Thyroid gland (tissue), 4 donors: ENCODE measurements at places on chromosomes 7 and 10.

- DNase-seq: no peak
Measured at GRCh38 chr10:9656996-9657395, 1360.7 kb upstream of the CELF2 start.

- DNase-seq: no peak
Measured at GRCh38 chr7:116980354-116980753, 27.1 kb downstream of the ST7 start.

GRCh38 chr10:14826076-14826829, 11.6 kb downstream of the CDNF start:
- DNase-seq: no peak

DNA sequence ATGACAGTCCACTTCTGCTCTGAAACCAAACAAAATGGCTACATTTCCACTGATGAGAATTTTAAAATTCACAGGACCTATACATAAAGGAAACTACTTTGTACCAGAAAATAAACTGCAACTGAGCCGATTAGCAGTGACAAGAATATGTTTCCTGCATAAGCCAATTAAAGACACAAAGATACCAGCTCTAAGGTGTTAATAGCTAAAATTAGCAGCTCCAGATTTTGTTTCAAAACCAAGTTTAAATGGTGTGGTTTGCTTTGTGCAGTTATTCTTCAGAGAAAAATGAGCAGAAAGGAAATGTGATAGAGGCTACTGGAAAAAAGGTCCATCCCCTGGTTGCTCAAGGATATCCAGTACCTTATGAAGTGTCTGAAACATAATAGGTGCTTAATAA, 123.2 kb downstream of the ANK3 start:
- no peak for DNase-seq

GRCh38 chr7:125773113-125773785, 843.6 kb upstream of the POT1 start:
- no peak for DNase-seq

DNA sequence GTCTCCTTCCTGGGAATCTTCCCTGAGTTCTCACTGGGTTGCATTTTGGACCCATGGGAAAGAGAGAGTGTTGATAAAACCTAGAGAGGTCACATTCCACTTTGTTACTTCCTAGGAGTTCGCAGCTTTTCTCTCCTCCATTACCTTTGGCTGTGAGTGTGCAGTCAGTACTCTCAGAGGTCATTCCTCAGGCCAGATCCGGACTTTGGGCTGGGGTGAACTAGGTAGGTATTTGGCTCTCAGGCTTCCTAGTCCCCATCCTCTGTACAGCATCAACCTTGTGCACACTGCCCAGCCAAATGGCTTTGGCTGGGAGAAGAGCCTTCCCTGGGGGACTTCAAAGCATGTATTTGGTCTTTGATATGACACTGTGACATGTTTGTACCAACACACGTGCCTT, 508.1 kb downstream of the LRMDA start:
- DNase-seq: no peak

DNA sequence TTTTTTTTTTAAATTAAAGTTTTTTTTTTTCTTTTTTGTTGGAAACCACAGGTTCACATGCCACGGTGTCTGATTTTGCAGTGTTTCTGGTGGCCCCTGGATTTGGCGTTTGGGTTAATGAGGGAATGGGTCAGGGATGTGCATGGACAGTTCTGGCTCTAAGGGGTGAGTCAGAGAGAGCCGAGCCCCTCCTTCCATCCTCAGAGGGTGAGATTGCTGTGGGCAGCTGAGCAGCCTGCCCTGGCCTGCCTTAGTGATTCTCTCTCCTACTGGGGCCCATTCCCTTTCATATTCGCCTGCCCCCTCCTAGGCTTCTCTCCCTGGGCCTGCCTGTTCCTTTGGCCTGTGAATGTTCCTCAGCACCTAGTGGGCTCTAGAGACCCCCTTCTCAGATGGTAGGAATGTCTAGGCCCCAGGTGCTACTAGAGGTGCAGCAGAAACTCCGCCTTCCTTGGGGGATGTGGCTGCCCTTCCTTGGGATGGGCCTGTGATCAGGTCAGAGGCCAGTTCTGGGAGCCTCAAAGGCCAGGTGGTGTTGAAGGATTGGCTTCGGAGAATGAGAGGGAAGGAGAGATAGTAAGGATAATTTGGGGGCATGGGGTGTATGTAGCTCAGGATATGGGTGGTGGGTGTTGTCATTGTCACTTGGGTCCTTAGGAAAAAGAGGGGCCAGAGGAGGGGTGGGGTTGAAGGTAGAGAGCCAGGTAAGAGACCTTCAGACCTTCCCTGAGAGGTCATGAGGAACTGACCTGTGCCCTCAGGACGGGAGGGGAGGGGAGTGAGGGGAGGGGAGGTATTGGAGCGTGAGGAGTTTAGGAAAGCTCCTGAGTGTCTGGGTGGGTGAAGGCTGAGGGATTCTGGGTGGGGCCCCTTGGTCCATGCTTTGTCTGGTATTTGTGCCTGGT, 19.8 kb downstream of the TSPAN14 start:
- DNase-seq: no peak

- no peak for DNase-seq
Measured at GRCh38 chr7:50119815-50120637, 27.0 kb upstream of the ZPBP start.

- no peak for DNase-seq
Measured at GRCh38 chr10:58780476-58780875, 267.8 kb downstream of the BICC1 start.

GRCh38 chr10:44925224-44925623, 14.1 kb downstream of the TMEM72 start:
- DNase-seq: peak; percentile 31

DNA sequence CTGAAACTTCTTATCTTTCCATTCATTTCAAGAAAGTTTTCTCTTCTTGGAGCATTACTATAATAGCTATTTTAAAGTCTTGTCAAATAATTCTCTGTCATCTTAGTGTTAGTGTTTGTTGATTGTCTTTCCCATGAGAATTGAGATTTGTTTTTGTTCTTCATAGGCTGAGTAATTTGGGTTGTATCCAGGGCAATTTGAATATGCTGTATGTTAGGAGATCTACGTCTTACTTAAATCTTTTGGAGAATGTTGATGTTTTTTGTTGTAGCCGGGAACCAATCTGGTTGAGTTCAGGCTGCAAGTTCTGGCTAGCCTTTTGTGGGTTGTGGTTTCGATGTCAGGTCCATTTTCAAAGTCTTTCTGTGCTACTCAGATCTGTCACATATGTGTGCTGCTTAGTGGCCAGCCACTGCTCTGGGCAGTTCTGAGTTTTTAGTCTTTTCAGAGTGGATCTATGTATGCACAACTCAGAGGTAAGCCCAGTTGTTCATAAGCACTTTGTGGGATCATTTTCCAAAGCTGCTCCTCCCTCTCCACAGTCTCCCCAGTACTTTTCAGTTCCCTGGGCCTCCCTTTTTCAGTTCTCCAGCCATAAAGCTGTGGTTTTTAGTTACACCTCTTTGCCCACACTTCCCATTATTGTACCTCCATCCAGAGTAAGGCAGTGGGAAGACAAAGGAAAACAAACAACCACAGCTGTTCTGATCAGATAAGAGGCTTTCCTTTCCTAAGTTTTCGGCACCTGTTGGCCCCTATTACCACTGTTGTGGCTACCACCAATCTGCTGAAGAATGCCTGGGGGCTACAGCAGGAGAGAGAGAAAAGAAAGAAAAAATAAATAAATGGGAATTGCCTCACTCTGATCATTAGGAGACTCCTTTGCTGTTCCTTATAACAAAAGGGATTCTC, 4.7 kb upstream of the CCNJ start:
- DNase-seq: no peak

GRCh38 chr7:156347132-156347531, 293.4 kb upstream of the RNF32 start:
- no peak for DNase-seq

GRCh38 chr7:43906331-43907010, at the start of gene URGCP:
URGCP (minus strand) TSS chr7:43906596; CDS start chr7:43906575, 21 bp downstream.
- DNase-seq: peak; percentile 60

DNA sequence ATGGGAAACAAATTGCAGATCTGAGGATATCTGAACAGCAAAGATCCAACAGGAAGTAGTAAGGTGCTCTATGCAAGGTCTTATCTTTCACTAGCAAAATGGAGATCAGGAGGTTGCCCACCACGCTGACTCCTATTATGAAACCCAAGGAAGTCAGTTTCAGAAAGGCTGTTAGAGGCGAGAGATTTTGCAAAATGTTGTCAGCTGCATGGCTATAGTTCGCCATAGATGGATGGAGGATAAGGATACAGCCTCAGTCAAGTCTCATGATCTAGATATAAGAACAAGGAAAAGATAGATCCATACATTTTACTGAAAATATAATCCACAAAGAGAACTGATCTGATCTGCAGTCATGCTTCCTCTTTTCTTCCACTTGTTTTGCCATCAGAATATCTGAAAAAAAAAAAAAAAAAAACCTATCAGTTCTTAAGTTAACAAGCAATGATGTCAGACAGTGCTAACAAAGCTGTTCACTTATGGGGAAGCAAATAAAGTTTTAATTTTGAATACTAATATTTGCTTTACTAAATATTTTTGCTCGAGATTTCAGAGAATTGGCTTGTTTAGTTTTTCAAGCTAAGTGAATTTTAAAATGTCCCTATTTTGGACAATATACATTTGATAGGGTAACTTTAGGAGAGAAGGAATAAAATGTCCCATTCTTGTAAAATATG, 2.0 kb downstream of the GPR85 start:
- DNase-seq: no peak

- peak; percentile 65 for DNase-seq
Measured at GRCh38 chr10:75782463-75783248, 351.2 kb downstream of the LRMDA start.

- DNase-seq: no peak
Measured at GRCh38 chr10:118007773-118008172, 39.0 kb downstream of the RAB11FIP2 start.

GRCh38 chr7:149845257-149845980, 7.2 kb downstream of the ZNF862 start:
- no peak for DNase-seq

- no peak for DNase-seq
Measured at GRCh38 chr7:158113321-158114025, 474.1 kb downstream of the PTPRN2 start.

GRCh38 chr10:132455986-132456847, 59.2 kb downstream of the PWWP2B start:
- no peak for DNase-seq

GRCh38 chr7:49403844-49404243, 369.6 kb upstream of the VWC2 start:
- no peak for DNase-seq

DNA sequence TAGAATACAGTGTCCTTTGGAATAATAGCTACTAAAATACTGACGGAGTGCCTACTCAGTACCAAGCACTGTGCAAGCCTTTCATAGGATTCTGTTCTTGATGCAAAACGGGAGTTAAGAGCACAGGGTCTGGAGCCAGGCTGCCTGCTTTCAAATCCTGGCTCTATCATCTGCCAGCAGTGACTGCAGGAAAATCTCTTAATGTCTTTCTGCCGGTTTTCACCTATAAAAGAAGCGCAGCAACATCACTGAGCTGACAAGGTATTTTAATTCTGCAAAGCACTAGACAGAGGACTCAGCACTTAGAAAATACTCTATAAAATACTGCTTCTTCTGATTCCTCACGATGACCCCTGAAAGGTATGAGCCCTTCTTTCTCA, 659 bp downstream of the FIGNL1 start:
- no peak for DNase-seq

GRCh38 chr10:78307576-78307975, 273.9 kb downstream of the RPS24 start:
- DNase-seq: no peak

DNA sequence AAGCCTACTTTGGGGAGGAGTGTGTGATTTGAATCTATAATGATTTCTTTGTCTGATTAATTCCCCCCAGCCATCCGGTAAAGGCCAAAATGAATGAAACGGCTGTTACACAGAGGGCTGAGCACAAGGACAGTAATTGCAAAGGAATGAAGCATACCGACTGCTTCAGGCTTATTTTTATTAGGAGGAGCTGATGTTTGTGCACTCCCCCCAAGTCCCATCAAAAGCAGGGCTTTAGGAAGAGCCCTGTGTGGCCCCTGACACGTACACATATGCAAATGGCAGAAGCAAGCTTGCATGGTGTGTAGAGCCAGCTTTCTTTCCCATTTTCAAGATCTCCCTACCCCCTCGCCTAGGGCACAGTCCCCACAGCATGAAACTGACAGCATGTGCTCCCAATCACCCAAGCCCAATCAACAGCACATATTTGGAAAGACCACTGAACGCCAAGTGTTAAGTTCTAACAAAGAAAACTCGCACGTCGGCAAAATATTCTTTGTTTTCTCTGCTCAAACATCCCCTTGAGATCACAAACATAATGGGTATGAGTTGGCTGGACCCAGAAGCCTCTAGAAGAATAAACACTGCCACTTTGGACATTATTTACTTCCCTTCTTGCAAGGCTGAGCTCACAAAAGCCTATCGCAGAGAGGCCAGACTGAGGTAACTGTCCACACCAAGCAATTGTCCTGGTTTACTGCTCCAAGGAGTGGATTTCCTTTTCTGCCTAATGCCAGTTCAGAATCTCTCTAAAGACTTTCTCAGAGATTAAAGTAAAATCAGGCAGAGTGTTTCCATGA, 143.0 kb downstream of the CUBN start:
- DNase-seq: peak; percentile 77

DNA sequence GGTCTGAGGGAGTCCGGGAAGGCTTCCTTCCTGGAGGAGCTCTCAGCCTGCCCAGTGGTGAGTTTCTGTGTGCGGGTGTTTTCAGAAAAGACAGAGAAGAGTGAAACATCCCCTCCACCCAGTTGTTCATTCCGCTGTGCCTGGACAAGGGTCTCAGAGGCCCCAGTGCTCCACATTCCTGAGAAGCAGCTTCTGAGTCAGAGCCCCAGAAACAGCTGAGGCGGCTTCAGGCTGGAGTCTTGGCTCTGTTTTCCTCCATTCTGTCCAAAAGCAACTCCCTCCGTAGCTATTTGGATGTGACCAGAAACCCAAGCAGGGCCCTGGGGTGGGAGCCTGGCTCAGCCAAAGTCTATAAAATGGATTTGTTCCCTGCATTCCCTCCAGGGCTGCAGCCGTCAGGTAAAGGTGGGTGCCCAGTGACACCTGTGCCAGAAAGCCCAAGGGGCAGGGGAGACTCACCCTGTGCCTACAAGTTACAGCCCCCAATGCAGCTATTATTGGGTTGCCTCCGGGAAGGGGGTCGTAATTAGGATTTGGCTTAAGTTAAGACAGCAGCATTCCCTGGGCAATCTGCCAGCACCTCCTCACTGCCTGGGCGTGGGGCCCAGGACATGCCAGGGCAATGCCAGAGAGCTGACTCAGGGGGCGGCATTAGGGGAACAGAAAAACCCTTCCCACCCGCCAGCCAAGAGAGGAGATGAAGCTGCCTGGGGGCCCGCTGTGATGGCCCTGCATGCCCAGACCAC, 13.1 kb upstream of the CAMK2G start:
- DNase-seq: peak; percentile 89

DNA sequence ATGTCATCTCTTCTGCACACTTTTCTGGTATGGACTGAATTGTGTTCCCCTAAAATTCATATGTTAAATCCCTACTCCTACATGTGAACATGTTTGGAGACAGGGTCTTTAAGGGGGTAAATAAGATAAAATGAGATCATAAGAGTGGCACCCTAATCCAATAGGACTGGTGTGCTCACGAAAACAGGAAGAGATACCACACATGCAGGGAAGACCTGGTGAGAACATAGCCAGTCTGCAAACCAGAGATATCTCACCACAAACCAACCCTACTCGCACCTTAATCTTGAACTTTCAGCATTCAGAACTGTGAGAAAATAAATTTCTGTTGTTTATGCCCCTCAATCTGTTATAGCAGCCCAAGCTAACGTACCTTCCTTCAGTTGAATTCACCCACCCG, 51.8 kb downstream of the VWDE start:
- no peak for DNase-seq

- no peak for DNase-seq
Measured at GRCh38 chr10:92697663-92698511, 8.1 kb downstream of the HHEX start.

GRCh38 chr7:148973256-148973655, 55.0 kb downstream of the PDIA4 start:
- DNase-seq: no peak

- no peak for DNase-seq
Measured at GRCh38 chr7:100098913-100099312, 2.3 kb downstream of the MCM7 start.
